Daoy (cell line): ENCODE measurements at places on chromosomes 13 and 19. TPM values are rescaled to one million over a fixed set of nuclear protein-coding genes. Genes with fewer than 3 reads are reported as not detected.

The KLK10 gene
- total RNA-seq: 0.63 TPM in 1 of 2 replicates, not detected in the other

DNA sequence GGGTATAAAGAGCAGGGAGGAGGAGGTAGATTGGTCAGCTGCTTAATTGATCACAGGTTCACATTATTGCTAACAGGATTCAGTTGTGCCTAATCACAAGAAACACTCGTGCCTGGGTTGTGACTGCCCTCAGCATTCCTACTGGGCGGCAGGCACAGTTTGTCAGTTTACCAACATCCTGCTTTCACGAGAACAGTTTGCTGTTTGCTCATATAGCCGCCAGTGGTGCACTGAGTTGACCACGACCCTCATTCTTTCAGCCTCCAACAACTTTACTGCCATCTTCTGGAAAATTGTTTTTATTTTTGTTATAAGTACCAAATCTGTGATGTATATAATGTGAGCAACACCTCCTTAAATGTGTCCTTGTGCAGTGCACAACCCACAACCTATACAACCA lies 16.2 kb upstream of the IFT88 start:
- DNase-seq: no peak

GRCh38 chr13:28333204-28333881 lies 161.6 kb downstream of the FLT1 start:
- DNase-seq: no peak

DNA sequence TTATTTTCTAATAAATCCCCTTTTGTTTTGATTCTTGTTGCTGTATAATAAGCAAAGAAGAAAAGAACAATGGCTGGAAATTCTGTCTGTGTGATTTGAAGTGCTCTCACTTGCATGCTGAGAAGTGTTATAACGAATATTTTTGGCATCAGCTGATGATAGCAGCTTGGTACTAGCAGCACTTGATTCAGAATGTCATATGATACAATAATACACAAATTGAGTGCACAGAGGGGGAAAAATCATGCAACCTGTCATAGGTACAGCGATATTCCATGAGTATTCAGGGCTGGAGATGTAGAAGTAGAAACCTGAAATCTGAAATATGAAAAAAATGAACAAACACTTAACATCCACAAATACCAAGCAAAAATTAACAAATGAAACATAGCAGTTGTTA lies 108.1 kb downstream of the FGF14 start:
- no peak for DNase-seq
